ENCODE measurements at places on chromosomes 16 and 17. TPM values are rescaled to one million over a fixed set of nuclear protein-coding genes. Genes with fewer than 3 reads are reported as not detected.

DNA sequence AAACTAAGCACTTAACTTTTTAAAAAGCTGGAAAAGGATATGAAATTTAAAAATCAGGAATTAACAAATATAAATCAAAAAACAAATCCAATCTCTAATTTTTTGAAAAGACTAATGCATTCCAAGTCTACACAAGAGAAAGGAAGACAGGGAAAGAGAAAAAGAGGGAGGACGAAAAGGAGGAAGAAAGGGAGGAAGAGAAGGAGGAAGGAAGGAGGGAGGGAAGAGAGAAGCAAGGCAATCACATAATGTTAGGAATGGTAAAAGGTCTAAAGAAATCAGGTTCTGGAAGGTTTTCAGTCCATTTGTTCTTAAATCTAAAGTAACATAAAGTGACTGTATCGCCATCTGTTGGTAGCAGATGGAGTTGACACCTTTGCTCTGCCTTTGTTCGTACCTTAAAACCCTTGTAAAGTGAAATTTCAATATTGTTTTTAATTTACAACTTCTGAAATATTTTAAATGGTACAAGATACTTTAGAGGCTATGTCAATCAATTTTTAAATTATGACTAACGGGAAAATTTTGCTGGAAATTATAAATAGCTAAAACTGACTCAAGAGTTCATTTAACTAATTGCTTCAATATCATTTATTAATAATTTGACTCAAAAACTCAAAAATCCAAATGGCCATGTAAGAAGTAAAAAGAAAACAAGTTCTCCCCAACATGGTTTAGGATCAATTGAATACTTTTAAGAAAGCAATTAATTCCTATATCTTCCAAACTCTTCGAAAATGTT lies 20.4 kb upstream of the CDYL2 start:
- peak; percentile 48 for DNase-seq

DNA sequence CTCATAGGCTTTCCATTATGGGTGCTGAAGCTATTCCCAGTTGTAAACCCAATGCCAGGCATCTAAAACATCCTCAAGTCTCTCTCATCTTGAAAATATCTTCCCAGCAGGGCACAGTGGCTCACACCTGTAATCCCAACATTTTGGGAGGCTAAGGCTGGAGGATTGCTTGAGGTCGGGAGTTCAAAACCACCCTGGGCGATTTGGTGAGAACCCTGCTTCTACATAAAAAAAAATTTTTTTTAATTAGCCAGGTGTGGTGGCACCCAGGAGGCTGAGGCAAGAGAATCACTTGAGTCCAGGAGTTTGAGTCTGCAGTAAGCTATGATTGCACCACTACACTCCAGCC lies 13.0 kb upstream of the EEF2K start:
- DNase-seq = no peak

- DNase-seq = peak; percentile 73
These were observed 11.2 kb downstream of the GALK1 start for GRCh38 chr17:75753514-75754377.

GRCh38 chr17:82648742-82649331 lies 593 bp upstream of the WDR45B start:
- no peak for DNase-seq

DNA sequence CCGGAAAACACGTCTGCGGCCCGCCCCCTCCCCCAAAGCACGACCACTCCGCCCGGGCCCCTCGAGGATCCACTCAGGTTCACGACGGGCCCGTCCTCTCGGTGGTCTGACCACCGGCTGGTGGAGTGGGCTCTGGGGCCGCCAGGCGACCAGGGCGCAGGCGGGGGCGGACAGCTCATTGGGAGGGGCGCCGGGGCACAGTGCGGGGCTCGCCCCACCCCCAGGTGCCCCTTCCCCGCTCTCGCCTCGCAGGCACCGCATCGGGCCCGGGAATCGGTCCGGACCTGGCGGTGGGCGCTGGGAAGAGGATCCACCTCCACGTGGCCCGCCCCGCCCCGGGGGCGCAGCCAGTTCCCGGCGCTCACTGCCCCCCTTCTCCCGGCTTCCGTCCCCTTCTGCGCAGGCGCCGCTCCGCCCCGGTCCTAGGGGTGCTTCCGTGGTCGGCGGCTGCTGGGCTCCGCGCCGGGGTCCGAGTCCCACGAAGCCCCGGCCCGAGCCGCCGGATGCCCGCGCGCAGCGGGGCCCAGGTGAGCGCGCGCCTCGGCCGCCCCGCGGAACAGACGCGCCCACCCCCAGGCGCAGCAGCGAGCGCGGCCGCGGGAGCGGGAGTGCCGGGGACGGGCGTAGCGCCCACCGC lies at the start of gene MPG:
MPG (plus strand) TSS at position 419 of the 637 bp plus-strand sequence; CDS start at position 504, 85 bp downstream.
- DNase-seq = peak; percentile 90

- no peak for DNase-seq
These were observed 486.4 kb upstream of the KIF2B start for GRCh38 chr17:53336281-53336680.

DNA sequence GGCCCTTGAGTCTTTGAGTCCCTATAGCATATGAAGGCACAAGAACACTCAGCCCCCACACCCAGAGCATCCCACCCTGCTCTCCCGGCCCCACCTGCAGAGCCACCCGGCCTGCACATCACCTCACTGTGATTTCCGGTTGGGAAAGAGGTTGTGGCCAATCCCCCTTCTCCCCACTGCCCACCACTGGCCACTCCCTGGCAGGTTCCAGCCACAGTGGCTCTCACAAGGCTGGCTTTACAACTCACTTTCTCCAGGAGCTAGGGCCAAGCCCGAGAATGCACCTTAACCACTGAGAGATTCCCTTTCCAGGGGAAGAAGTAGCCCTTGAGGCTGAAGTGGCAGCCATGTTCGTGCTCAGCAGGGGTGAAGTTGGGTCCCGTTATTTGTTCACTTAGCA lies 123.9 kb downstream of the C16orf78 start:
- DNase-seq = no peak

DNA sequence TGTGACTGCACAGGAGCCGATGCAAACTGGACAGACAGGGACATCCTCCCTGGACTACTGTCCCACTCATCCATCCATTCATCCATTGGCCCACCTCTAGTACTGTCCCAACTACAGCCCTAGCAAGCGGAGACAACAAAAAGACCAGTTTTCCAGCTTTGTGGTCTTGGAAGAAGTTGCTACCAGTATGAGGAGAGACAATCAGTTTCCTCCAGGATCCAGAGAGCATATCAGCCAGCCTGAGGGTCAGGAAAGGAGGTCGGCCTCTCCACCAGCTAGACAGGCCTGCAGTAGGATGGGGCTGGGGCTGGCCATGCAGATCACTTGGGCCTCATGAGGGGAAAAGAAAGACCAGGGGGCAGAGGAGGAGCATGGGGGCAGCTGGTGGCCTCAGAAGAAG lies 16.8 kb downstream of the KRT33A start:
- no peak for DNase-seq

DNA sequence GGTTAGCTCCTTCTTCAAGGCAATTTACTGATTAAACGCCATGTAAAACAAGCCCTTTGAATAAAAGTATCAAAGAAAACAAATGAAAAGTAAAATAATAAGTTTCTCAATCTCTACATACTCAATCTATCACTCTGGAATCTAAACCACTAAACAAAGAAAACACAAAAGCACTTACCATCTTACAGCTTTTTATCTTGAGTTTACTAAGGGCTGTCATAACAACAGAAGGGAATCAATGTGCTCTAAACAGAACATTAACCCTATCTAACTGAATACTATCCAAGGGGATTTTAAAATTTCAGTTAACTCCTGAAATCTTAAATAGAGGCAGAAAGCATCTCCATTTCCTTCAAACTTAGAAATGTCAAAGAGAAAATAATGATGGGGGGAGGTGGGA lies 3.4 kb downstream of the SKA2 start:
- no peak for DNase-seq

DNA sequence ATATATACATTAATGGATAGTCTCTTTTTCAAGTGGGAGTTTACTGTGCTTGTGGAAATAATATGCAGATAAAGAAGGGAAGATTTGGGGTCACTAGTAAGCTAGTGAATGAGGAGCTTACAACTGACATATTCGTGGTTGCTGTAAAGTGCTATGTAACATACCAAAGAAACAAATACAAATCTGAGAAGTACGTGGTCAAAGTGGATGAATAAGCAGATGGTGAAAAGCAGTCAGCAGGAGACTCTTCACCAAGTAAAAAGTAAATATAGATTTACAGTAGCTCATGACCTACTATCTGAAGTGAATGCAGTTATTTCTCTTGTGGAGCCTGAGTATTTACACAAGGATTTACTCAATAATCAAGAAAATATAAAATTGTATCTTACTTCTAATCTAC lies 136.6 kb upstream of the ELAC2 start:
- DNase-seq = no peak

DNA sequence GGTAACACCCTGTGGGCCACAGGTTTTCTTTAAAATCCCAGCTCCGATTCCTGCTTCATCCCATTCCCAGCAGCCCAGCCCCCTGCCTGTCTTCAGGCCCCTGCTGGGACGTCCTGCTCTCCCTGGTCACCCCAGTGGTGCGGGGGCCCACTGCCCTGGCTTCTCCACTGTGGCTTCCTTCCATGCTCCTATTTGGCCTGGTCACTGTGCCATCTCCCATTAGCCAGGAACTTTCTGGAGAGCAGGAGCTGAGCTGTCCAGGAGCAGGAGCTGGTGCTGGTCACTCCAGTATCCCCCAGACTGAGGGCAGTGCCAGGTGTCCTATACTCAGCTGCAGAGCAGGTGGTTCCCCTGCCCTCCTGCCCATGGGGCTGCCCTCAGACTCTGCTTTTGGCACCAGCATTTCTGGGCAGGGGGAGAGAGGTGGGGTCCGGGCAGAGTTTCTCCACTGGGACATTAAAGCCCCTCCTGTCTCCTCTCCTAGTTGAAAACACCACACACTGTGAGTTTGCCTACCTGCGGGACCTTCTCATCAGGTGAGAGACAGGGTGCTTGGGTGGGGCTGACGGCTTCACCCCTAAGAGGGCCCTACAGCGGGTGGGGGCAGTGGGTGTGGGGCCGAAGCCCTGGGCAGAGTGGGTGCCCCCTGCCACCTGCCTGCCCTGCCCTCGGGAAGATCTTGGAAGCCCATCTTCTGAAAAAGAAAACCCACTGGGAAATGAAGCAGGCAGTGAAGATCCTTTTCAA lies 356.2 kb downstream of the SEC14L1 start:
- DNase-seq = no peak

DNA sequence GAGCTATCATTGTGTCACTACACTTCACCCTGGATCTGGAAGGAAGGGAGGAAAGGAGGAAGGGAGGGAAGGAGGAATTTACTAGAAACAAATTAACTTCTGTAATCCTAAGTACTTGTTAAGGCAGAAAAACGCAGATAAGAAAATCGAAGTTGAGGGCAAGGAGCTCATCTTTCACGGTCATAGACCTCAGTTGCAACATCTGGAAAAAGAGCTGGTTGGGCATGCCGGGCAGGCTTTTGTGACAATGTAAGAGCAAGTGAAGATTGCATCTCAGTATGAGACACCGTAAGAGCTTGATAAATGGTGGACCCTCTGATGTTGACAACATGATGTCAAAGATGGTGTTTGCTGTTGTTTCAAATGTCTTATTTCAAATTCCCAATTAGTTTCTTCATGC lies 721.5 kb downstream of the MAF start:
- no peak for DNase-seq

GRCh38 chr16:81693041-81693743 lies 85.9 kb upstream of the PLCG2 start:
- no peak for DNase-seq

DNA sequence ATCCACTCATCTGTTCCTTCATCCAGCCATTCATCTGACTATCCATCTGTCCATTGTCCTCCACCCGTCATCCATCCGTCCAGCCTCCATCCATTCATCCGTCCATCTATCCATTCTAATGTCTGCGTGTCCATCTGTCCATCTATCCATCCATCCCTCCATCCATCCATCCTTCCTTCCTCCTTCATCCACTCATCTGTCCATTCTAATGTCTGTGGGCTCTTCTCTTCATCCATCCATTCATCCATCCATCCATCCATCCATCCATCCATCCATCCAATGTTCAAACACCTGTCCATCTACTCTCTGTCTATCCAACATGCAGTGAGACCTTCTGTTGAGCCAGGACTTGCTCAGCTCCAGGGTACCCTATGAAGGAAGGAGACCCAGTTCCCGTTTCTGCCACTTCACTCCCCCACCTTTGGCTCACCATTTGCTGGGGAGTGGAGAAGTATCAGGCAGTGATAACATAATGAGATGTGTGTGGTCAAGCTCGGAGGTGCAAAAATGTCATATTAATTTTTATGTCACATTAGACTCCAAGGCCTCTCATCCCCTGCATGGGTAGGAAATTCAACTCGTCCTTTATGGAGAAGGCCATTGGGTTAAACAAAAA lies 36.5 kb upstream of the ADGRG1 start:
- DNase-seq = no peak

- DNase-seq = no peak
These were observed 3.6 kb downstream of the GP1BA start for GRCh38 chr17:4935650-4936049.

- no peak for DNase-seq
These were observed 380.3 kb downstream of the SEC14L1 start for GRCh38 chr17:77521076-77521475.

GRCh38 chr17:17303010-17303846 lies at the start of gene NT5M:
TSS of gene NT5M (plus strand) at chr17:17303373. CDS start at chr17:17303551, 178 bp downstream.
- DNase-seq = peak; percentile 82

GRCh38 chr17:81228420-81228819 lies 5.7 kb upstream of the CEP131 start:
- DNase-seq = no peak

GRCh38 chr17:55962951-55963401 lies 190.3 kb upstream of the ANKFN1 start:
- peak; percentile 22 for DNase-seq

DNA sequence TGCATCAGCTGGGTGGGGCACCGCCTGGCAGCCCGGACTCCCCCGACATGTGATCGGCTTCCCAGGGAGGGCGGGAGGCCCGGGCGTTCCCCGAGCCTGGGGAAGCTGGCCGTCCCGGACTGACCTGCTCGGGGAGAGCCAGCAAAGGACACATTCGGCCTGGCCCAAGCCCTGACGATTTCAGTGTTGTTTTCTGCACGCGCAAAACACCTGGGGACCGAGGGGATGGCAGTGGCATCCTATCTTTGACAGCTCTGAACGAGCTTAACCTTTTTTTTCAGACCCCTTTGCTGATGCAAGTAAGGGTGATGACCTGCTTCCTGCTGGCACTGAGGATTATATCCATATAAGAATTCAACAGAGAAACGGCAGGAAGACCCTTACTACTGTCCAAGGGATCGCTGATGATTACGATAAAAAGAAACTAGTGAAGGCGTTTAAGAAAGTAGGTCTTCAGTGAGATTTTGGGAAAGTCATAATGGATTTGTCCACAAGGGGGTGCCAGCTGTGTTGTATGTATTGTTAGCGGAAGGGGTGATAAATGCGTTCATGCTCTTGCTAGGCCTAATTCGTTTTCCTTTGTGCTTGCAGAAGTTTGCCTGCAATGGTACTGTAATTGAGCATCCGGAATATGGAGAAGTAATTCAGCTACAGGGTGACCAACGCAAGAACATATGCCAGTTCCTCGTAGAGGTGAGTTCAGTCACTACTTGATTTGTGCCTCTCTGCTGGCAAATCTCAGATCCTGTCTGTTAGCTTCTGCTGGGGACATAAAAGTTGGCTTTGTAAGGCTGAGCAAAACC lies 1.0 kb downstream of the EIF1 start:
- DNase-seq = peak; percentile 61

GRCh38 chr17:3575511-3575910 lies 17.9 kb upstream of the TRPV3 start:
- no peak for DNase-seq

TMEM220 gene
- 12.6 TPM for polyA plus RNA-seq

EARS2 gene
- polyA plus RNA-seq = 25.3 TPM

SYCE1L gene
- 2.8 TPM for polyA plus RNA-seq

HAP1 gene
- not detected for polyA plus RNA-seq

NPIPA3 gene
- polyA plus RNA-seq = not detected

PIGL gene
- 39.3 TPM for polyA plus RNA-seq

TNS4 gene
- polyA plus RNA-seq = 0.11 TPM

Measured in muscle of arm (tissue), 14 donors.